Mesothelial cell of epicardium (in vitro differentiated cells): ENCODE measurements at places on chromosomes 6 and 20. TPM values are rescaled to one million over a fixed set of nuclear protein-coding genes. Genes with fewer than 3 reads are reported as not detected.

GRCh38 chr20:44805979-44806620 is 4.2 kb downstream of the RIMS4 start:
- no peak for DNase-seq

GRCh38 chr6:48826901-48827701 is 636.0 kb downstream of the MMUT start:
- DNase-seq = no peak

Gene RHAG
- total RNA-seq = not detected in 3 replicates

- no peak for DNase-seq
These were observed 82.2 kb downstream of the PRDM1 start for GRCh38 chr6:106168097-106168888.

Gene CNBD2
- 3.5 to 4.7 TPM (median 3.7 TPM) in 3 replicates for total RNA-seq

Gene TCP11
- total RNA-seq = 0.20 to 0.24 TPM (median 0.20 TPM) in 3 replicates

GRCh38 chr6:36347621-36348020 is 10.9 kb upstream of the BNIP5 start:
- DNase-seq = no peak

Gene ZNF311
- total RNA-seq = 2.1 to 2.6 TPM (median 2.3 TPM) in 3 replicates

DNA sequence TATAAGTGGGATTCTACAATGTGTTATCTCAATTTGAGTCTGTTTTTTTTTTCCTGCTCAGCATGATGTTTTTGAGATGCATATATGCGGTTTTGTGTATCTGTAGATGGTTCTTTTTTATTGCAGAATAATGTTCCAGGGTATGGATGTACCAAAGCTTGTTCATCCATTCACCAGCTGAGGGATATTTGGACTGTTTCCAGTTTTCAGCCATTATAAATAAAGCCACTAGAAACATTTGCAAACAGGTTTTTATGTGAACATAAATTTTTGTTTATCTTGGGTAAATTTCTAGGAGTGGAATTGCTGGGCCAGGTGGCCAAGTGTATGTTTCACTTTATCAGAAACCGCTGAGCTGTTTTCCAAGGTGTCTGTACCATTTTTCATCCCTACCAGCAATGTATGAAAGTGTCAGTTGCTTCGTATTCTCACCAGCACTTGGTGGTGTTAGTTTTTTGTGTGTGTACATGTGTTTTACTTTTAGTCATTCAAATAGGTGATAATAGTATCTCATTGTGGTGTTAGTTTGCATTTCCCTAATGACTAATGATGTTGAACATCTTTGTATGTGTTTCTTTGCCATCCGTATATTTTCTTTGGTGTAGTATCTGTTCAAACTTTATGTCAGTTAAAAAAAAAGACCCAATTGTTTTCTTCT is 124.2 kb downstream of the CEBPB start:
- no peak for DNase-seq

DNA sequence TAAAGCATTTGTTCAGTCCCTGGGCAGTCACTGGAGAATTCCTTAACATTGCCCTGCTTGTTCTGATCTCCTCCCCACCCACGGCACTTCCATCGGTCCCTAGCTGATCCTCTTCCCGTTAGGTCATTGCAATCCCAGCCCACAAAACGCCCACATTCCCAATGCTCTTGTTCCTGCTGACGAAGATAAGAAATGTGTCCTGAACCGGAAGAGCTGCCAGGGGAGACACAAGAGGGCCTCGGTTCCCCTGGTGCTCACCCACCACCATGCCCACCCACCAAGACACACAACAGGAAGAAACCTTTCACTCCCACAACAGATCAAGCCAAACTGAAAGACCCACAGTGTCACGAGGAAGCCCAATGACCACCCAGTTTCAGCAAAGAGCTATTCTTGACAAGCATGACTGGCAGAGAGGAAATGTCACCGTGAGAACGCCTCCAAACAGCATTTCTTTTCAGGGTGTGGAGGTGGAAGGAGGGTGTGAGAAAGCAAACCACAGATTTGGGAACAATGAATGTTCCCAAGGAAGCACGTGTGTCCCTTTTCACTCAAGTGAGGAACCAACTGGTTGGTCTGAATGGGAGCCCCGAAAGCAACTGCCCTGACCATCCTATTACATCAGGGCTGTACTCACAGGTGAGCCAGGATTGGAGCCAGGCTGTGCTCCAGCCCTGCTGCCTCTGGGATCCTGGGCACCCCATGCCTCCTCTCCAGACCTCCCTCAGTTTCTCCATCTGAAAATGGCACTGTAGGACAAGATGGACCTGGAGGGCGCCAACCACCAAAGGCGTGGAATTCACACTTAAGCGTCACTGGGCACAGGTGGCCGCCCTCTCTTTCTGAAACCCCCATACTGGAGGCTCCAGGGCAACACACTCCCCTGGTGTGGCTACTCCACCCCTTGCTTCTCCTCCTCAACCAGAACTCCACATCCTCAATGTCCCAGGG is 97.5 kb downstream of the ZMYND8 start:
- no peak for DNase-seq

Gene HDGFL1
- total RNA-seq = 0.09 to 0.14 TPM (median 0.11 TPM) in 3 replicates

DNA sequence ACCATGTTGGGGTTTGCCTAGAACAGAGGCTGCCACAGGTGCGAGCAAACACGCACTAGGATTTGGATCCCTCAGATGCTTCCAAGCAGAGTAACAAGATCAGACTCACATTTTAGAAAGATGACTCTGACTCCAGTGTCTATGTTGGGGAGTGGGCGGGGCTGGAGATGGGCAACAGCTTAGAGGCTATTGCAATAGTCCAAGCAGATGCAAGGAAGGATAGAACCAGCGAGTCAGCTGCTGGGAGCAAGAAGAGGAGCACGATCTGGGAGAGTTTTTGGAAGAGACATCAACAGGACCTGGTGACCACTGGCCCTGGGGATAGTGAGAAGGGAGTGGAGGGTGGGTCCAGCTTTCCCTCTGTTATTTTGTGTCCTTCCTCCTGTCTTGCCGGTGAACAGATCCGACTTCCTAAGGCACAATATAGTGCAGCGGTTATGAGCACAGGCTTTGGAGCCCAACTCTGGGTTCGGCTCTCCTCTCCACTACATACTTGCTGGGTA is 52.7 kb downstream of the FGD2 start:
- DNase-seq = no peak

DNA sequence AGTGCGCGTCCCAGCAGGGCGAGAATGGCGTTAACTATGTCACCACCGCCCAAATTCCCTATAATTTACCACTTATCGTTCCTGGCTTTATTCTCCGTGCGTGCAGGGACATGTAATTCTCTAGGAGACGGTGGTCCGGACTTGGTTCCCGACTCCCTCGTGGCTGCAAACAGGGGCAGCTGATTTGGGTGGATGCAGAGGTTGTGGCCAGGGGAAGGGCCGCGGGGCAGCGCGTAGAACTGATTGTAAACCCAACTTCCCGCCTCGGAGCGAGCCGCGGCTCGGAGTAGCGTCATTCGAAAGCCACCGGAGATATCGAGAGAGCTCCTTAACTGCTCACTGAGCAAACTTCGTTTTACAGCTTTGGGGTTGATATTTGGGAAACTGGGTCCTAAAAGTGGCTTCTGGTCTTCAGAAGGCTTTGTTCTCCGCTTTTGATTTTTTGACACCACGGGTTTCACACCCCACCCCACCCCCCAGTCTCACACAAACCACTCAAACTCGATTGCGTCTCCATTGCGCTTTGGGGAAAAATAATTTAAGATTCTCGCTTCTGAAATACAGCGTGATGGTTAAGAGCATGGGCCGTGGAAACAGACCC is 17.5 kb upstream of the ZSCAN9 start:
- DNase-seq = peak; percentile 56

Gene RSPO3
- total RNA-seq = 26.3 to 31.1 TPM (median 30.1 TPM) in 3 replicates

Gene UNC93A
- total RNA-seq = not detected in 3 replicates

Gene ANKRD66
- total RNA-seq = not detected in 3 replicates

GRCh38 chr6:143544011-143544696 is 32.6 kb upstream of the FUCA2 start:
- no peak for DNase-seq

- no peak for DNase-seq
These were observed 171.0 kb downstream of the BCKDHB start for GRCh38 chr6:80277501-80277900.

Gene LTA
- 0.16 to 0.18 TPM in 2 of 3 replicates, not detected in the other for total RNA-seq

Gene BTN1A1
- 0.09 to 0.11 TPM in 2 of 3 replicates, not detected in the other for total RNA-seq

Gene SEMG1
- total RNA-seq = not detected in 3 replicates
